ENCODE measurements at places on chromosomes 2 and 18.

- DNase-seq = no peak
Observed at GRCh38 chr2:696463-696862, 19.3 kb upstream of the TMEM18 start.

DNA sequence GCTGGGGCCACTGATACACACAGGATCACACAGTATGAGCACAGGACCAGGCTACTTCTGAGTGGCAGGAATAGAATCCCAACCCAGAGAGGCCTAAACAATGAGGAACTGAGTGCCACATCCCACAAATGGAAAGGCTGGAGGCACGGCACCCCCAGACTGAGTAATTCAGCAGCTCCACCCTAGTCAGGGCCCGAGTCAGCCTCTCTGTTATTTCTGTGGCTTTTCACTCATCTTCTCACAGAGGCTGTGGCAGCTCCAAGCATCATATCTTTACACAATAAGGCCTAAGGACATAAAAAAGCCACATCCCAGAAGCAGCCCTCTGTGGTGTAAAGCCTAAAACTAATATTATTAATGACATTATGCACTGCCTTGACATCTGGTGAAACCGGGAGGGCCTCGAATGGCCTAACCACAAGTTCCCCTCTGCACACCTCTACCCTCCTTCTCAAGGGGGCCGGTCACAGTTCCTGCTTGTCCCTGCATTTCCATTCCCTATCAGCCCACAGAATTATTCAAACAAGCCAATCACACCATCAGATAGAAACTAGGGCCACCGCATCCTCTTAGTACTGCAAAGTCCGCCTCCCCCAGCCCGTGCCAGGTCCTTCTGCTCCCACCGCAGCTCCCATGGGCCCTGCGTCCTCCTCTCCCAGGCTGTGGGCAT is 12.5 kb upstream of the MAL start:
- DNase-seq = no peak

DNA sequence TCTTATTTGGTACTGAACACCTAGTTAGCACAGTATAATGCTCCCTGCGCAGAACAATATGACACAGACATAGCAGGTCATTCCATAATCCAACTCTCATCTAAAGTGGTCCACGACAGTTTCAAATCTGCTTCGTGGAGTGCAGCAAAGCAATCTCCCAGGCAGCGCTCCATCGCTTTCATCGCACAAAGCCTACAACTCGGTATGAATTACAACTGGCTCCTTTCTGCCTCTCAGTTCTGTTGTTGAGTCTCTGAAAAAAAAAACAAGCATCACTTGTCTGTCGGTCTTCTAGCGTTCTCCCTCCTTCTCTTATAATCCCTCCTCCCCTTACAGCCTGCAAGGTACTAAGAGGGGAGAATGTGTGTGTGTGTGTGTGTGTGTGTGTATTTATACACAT is 123.5 kb downstream of the FIGN start:
- no peak for DNase-seq

GRCh38 chr2:176601066-176601465 is 331.8 kb downstream of the MTX2 start:
- DNase-seq = no peak

- no peak for DNase-seq
Observed at GRCh38 chr18:25140124-25140961, 211.6 kb downstream of the ZNF521 start.

DNA sequence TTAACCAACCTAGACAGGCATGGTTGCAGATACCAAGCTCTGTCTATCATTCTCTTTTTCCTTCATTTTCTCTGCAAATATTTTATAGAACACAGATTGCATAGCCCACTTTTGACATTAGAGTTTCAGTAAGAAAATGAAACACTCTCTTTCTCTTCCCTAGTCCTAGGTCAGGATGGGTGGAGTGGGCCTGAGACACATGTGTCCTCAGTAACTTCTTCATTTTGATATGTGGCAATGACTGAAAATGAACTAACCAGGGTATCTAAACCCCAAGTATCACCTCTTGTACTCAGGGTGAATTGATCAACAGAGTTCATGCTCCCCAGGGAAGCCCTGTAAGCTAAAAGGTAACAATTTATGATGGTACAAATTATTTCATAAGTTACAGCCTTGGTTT is 37.0 kb upstream of the KYNU start:
- no peak for DNase-seq

DNA sequence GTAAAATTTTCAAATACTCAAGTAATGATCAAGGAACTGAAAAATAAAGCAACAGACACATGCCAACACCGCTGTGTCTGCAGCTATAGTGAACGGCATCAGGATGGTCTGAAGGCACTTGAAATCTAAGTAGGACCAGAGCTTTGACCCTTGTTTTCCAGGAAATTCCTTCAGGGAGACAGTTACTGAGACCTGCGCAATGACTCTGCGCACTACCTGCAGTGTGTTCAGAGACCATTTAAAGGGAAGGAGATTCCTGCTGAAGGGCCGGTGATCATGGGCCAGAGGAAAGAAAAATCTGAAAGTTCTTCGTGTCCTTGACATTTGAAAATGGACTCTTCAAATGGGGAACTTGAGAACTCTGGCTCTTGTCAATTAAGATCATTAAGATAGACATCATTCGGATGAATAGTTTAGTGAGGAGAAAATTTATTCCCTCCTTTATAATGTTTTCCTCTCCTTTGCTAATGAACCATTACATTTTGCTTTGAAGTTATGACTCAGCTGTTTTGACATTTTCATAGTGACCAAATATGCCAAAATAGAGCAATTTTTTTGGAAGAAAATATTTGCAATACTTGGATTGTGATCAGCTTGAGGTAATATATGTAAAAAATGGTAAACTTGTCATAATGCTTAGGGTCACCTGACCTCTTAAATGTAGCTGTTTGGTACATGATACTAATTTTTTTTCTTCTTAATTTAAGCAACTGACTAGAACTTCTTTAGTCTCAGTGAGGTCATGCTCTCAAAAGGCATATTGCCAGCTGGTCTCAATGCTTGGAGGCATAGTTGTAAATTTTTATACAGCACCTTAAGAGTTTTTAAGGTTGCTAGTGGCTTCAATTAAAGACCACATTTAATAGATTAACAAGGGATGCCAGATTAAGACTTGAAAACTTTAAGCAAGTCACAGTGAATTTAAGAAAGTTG is 329.3 kb downstream of the ARHGAP15 start:
- DNase-seq = no peak

DNA sequence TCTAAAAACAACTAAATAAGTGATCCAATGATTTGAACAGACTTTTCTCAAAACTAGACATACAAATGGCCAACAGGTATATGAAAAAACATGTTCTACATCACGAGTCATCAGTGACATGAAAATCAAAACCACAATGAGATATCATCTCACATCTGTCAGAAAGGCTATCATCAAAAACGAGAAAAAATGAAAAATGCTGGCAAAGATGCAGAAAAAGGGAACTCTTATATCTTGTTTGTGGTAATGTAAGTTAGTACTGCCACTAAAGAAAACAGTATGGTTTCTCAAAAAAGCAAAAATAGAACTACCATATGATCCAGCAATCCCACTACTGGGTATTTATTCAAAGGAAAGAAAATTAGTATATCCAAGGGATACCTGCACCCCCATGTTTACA is 255.3 kb upstream of the FBXO11 start:
- DNase-seq = no peak

- DNase-seq = peak; percentile 57
Observed at GRCh38 chr2:160910681-160911080, 249.5 kb upstream of the TANK start.

GRCh38 chr2:189541591-189541990 is 39.0 kb downstream of the SLC40A1 start:
- no peak for DNase-seq

DNA sequence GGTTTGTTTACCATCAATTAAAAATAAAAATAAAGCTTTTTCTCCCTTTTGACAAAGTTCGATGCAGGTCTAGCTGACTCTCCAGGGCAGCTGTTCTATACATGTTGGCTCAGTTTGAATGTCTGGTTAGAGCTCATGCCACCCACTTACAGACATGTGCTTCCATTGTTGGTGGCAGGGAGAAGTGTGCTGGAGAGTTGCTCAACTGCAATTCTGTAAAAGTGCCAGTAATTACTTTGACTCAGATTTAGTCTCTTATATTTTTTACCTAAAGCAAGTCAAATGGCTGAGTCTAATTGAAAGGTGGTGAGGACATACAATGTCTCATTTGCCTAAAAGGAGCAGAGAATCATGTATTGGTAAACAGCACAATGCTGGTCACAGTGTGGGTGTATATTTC is 609.1 kb upstream of the SYT4 start:
- no peak for DNase-seq

All from amniotic stem cell (primary cell).